H7 (cell line): ENCODE measurements at places on chromosomes 16 and 17. TPM values are rescaled to one million over a fixed set of nuclear protein-coding genes. Genes with fewer than 3 reads are reported as not detected.

Gene TERB1
- 0.11 TPM in 1 of 2 replicates, not detected in the other for total RNA-seq

Gene SYCE1L
- 7.2 and 7.8 TPM in 2 replicates for total RNA-seq

Gene CCDC57
- total RNA-seq, result 3.7 and 6.0 TPM in 2 replicates

Gene TBC1D3E
- not detected in 2 replicates for total RNA-seq

Gene NEK8
- total RNA-seq, result 10.9 and 12.5 TPM in 2 replicates

Gene TBC1D3G
- total RNA-seq, result not detected in 2 replicates

Gene CDH1
- 19.0 and 38.6 TPM in 2 replicates for total RNA-seq

Gene ZSCAN10
- 217 and 238 TPM in 2 replicates for total RNA-seq

Gene MXRA7
- 38.2 and 59.3 TPM in 2 replicates for total RNA-seq

Gene CHRNE
- 0.67 and 0.69 TPM in 2 replicates for total RNA-seq

Gene CCL4L2
- total RNA-seq, result not detected in 2 replicates

Gene KCNH6
- 1.5 and 1.6 TPM in 2 replicates for total RNA-seq

Gene CMC2
- total RNA-seq, result 83.3 and 84.0 TPM in 2 replicates

Gene MSLN
- total RNA-seq, result 0.15 TPM in 1 of 2 replicates, not detected in the other

Gene SPIRE2
- 8.2 and 9.6 TPM in 2 replicates for total RNA-seq

Gene KRT39
- not detected in 2 replicates for total RNA-seq

Gene MYH3
- 0.69 and 4.2 TPM in 2 replicates for total RNA-seq

Gene IKZF3
- total RNA-seq, result 0.10 and 0.89 TPM in 2 replicates

Gene PHKB
- total RNA-seq, result 27.5 and 38.5 TPM in 2 replicates

Gene ZG16
- total RNA-seq, result not detected in 2 replicates

Gene BIRC5
- total RNA-seq, result 152 and 154 TPM in 2 replicates

Gene CDRT15
- total RNA-seq, result not detected in 2 replicates

Gene HOXB7
- total RNA-seq, result 0.45 TPM in 1 of 2 replicates, not detected in the other

Gene CDR2L
- total RNA-seq, result 23.5 and 25.9 TPM in 2 replicates
